Mesendoderm (in vitro differentiated cells): ENCODE measurements at places on chromosomes 7 and 10.

DNA sequence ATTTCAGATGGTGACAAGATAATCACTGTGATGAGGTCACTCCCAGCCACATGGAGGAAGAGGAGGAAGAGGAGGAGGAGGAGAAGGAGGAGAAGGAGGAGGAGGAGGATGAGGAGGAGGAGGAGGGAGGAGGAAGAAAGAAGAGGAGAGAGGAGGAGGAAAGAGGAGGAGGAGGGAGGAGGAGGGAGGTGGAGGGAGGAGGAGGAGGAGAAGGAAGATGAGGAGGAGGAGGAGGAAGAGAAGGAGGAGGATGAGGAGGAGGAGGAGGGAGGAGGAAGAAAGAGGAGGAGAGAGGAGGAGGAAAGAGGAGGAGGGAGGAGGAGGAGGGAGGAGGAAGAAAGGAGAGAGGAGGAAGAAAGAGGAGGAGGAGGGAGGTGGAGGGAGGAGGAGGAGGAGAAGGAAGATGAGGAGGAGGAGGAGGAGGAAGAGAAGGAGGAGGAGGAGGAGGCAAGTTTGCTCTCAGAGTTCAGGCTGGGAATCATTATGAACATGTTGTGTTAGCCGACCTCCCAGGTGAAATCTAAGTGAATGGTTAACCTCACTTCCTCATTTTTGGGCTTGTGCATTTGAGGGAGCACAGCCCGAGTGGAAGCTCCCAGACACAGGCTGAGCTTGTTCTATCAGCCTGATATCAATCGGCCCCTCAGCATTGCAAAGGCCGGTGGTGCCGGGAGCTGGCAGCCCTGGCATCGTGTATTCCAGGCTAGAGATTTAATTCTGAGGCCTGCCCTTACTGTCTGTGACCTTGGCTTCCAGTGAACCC, 236.2 kb upstream of the PITRM1 start:
- H3K27me3 ChIP-seq: no peaks in the 10 kb centered on the region
- no peaks in the 10 kb centered on the region for H3K36me3 ChIP-seq
- no peak for DNase-seq

DNA sequence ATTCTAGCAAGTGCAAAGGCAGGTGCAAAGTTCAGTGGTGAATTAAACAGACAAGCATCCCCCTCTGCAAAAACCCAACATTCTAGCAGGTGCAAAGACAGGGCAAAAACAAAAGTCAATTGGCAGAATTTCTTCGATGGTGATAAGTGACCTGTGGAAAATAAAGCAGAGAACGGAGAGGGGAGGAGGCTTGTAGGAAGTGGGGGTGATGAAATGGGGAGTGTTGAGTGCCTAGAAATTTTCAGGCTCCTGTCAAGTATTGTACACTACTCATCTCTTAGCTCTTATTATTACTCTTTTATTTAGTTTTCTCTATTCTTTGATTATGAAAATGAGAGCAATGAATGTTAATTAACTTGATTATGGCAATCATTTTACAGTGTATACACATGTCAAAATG, 2.4 kb upstream of the CD36 start:
- no peak overlapping the region for H3K27ac ChIP-seq
- H3K36me3 ChIP-seq: no peaks in the 10 kb centered on the region

GRCh38 chr7:107638594-107638993, 22.0 kb upstream of the SLC26A4 start:
- H3K4me3 ChIP-seq: no peak overlapping the region
- no peak for DNase-seq
- H3K27me3 ChIP-seq: no peaks in the 10 kb centered on the region

- H3K27ac ChIP-seq: no peak overlapping the region
- H3K4me3 ChIP-seq: no peak overlapping the region
- DNase-seq: no peak
Observed at GRCh38 chr10:50394832-50395231, 143.5 kb upstream of the ASAH2 start.

DNA sequence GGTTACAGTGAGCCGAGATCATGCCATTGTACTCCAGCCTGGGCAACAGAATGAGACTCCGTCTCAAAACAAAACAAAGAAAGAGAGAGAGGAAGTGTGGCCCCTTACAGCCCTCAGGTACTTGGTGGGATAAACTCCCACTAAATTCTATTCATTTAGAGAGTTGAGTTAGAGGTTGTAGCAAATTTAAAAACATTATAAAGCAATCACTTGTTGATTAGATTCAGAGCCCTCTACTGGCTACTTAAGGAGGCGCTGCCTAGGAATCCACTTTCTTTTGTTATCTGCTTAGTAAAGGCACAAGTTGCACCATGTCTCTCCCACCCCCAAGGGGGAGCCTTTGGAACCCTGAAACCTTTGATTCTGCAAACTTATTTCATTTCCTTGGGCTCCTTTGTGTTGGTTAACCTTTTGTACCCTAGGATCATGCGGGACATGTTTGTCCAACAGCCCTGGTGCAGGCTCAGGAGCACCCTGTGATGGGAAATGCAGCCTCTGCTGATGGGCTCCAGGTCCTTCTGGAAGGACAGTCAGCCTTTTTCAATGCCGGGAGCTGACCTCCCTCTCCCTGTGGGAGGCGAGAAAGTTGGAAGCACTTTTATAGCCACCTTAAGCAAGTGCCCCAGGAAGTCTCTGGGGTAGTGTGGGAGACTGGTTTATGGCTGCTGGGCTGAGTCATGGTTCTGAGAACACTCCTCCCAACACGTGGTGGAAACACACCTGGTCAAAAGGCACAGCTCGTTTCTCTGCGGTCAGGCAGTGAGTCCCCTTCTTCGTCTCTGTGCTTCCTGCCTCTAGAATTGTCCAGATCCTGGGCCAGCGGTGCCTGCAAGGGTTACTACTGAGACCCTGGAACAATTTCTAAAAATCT, 2.3 kb downstream of the HKDC1 start:
- no peak overlapping the region for H3K4me3 ChIP-seq
- peak; percentile 88 for DNase-seq
- peaks cover 5% of the 10 kb centered on the region for H3K4me1 ChIP-seq

GRCh38 chr7:1245524-1246050, 12.9 kb downstream of the UNCX start:
- H3K27me3 ChIP-seq: peaks cover 87% of the 10 kb centered on the region
- no peaks in the 10 kb centered on the region for H3K4me1 ChIP-seq
- no peak overlapping the region for H3K4me3 ChIP-seq
- no peak for DNase-seq
- H3K27ac ChIP-seq: no peak overlapping the region
